ENCODE measurements at places on chromosomes 16 and 17.

DNA sequence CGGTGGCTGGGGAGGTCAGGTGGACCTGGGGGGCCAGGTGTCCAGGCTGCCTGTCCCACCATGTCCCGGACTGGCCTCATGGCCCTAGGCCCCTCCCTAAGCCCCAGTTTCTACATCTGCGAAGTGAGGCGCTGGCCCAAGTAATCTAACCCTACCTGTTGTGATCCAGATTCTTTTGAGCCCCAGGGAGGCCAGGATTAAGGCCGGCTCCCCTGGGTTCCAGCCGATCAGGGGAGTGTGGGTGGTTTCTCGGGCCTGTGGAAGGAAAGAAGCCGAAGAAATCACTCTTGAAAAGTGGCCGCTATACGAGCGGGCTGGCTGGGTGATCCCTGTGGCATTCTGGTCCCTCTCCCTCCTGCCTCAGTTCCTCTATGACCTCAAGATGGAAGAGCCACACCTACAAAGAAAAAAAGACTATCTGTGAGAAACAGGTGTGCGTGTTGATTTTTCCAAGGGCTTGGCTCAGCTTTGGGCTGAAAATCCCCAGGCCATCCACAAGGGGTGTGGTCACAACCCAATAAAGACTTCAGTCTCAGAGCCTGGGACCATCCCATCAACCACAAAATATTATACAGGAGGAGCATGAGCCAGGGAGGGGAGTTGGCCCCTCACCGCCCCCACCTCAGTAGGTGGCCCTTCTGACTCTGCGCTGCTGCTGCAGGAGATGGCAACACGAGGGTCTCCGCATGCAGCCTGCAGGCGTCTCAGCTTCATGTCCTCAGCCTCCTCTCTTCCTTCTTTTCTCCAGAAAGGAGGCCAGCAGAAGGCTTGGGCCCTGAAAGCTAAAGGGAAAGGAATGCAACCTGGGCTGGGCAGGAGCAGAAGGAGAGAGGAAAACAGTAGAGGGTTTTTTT, 20.3 kb downstream of the GPR142 start:
- DNase-seq = no peak

- DNase-seq = no peak
Measured at GRCh38 chr16:2487517-2487842, 12.6 kb downstream of the TBC1D24 start.

DNA sequence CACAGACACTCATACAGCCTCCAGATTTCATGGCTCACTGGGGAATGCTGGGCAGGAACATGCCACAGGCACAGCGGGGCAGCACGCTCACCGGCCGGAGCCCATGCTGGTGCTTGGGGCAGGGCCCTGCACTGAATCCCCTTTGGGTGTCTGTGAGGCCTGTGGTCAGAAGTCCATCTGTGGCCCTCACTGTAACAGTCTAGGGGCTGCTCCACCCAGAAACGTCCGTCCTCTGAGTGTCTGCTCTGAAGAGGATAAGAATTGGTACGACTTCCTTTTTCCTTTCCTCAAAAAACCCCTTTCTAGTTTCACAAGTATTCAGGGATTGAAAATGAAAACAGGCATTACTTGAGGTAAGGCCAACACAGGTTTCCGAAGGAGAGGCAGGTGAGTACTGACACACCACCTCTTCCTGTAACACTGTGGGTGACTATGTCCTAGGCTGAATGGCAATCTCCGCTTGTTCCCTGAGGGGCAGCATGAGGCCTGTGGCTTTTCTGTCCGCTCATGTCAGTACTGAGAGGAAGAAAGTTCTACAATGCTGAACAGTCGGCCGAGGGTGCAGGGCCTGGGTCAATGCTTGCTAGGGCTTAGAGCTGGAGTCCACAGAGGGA, 42.5 kb downstream of the TMEM11 start:
- DNase-seq = no peak

- no peak for DNase-seq
Measured at GRCh38 chr16:50207652-50208051, 54.5 kb downstream of the TENT4B start.

DNA sequence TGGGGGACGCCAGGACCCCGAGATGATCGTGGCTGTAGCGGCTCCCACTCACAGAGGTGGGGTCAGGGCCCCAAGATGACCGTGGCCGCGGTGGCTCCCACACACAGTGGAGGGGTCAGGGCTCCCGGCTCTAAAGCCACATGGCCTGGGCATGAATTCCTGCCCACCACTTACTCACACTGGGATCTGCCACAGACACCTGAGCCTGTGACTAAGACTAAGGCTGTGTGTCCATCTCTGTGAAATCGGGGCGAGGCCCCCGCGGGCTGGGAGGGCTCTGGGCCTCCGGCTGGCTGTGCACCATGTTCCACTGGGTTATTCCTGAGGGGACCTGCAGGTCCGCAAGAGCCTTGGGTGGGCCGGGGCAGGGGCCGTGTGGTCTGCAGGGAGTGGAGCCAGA, 18.5 kb downstream of the ZFPM1 start:
- no peak for DNase-seq

DNA sequence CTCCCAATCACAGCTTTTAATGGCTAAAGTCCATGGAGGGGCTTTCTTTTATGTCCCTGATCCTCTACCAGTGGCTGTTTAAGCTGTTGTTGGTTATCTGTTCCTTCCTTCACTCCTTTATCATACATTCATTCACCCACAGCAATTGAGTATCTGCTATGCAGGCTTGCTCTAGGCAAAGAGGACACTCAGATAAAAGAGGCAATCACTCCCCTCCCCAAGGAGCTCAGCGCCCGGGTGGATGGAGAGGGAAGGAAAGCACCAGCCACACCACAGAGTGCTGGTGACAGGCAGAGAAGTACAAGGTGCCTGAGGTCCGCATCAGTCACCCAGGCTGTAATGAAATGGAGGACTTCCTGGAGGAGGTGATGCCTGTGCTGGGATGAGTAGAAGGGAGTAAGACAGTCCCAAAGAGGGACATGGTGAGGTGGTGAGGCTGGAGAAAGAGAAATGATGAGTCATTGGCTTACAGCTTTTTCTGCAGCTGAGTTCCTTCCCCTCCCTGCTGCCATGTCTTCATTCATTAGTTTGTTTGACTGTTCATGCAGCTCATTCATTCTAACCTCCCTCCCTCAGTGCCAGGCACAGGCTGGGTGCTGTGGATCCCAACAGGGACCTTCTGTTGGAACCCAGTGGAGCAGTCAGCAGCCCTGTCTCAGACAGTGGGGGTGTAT, 12.8 kb upstream of the NGFR start:
- DNase-seq = no peak

DNA sequence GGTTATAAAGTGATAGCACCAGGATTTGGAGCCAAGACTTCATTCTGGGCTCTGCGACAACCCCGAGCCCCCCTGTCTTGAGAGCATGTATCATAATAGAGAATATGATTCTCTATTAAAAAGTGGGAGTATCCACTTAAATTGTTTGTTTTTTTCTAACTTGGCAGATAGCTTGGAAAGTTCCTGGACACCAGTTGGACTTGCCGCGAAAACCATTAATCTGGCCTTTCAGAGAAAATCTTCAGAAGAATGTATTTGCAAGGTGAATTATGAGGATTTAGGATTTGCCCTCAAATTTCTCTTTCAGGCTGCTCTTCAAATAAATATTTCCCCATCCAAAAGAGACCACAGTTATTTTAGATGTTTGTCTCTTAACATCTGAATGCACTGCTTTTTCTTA, 53.5 kb downstream of the MARCHF10 start:
- no peak for DNase-seq

GRCh38 chr16:76386784-76387183, 109.6 kb downstream of the CNTNAP4 start:
- DNase-seq = no peak

All from activated T-helper 1 cell treated with Interleukin-2 at 50 U/mL for 16 hours (primary cell).